ENCODE measurements at places on chromosomes 13 and 19.
A peak's percentile ranks its signal among the peaks of the same experiment; 100 is the strongest.

DNA sequence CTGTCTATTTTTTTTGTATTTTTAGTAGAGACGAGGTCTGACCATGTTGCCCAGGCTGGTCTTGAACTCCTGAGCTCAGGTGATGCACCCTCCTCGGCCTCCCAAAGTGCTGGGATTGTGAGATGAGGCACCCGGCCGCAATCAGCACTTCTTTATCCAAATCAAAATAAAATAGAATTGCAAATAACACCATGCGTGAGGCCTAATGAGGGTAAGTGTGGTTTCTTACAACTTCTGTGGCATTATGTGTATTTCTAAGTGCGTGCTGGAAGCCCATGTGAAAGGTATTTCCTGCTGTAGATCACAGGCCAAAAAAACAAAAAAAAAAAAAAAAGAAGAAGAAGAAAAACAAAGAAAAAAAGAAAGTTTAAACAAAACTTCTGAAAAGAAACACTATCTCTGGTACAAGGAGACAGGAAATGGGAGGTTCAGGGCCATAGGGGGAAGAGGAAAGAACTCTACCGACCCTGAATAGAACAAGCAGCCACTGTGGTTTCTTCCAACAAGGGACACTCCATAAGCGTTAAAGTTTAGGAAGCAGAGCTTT lies 3.0 kb upstream of the GRAMD1A start:
- DNase-seq = no peak

- DNase-seq = peak; percentile 60
These were observed 5.7 kb downstream of the REX1BD start for GRCh38 chr19:18594096-18594823.

DNA sequence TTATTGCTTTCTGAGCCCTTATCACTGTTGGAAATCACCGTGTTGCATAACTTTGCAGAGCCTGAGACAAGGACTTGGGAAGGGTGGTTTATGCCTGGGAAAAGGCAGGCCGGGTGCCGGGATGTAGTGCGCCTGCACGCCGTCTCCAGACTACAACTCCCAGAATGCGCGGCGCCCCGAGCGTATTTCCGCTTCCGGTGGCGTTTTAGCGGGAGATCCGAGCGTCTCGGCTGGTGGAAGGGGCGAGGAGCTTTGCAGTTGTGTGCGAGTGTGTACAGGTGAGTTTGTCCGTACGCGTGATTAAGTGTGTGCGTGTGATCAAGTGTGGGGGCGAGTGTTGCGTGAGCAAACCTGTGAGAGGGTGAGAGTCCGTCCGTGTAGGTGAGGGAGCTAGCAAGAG lies 75.4 kb downstream of the PEG3 start:
- no peak for DNase-seq

GRCh38 chr13:80341756-80342370 lies 937 bp upstream of the SPRY2 start:
- no peak for DNase-seq

DNA sequence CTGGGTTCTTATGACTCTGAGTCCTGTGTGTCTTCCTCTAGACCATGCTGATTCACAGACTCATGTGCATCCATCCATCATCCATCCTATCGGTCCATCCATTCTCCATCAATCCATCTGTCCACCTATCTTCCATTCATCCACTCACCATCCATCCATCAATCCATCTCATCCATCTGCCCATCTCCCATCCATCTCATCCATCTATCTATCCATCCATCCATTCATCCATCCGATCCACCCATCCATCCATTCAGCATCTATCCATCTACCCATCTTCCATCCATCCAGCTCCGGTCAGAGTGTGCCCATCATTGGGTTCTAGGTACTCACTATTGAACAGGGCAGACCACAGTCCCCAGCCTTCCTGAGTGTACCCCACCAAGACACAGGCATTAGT lies 75.6 kb downstream of the SLC7A1 start:
- DNase-seq = no peak

- peak; percentile 3 for DNase-seq
These were observed 112.5 kb upstream of the SLC7A1 start for GRCh38 chr13:29707876-29708543.

GRCh38 chr13:30730526-30730925 lies 4.8 kb upstream of the ALOX5AP start:
- DNase-seq = no peak

DNA sequence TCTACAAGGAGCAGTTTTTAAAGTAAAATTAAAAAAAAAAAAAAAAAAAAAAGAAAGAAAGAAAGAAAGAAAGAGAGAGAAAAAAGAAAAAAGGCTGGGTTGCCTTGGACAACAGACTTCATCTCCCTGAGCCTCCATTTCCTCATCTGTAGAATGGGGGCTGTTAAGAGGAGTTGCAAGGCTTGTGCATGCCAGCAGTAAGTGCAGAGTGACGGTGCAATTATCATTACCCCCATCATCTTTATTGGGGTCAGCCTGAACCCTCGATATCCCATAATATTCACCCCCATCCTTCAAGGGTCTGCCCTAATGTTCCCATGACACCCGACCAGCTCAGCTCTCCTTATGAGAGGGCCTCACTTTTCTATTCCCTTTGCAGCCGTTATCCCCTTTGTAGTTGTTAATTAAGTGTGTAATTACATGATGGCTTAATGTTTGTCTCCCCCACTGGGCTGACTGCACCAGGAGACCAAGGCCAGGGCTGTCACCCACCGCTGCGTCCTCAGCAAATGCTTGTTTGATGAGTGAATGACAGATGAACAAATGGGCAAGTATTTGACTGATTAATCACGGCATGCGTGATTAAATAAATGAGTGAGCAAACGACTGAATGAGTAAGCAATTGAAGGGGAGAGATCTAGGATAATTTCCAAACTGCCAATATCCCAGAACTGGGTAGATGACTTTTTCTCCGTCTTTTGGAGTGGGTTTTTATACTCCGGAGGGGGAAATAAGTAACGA lies 10.1 kb downstream of the FOSB start:
- peak; percentile 79 for DNase-seq

DNA sequence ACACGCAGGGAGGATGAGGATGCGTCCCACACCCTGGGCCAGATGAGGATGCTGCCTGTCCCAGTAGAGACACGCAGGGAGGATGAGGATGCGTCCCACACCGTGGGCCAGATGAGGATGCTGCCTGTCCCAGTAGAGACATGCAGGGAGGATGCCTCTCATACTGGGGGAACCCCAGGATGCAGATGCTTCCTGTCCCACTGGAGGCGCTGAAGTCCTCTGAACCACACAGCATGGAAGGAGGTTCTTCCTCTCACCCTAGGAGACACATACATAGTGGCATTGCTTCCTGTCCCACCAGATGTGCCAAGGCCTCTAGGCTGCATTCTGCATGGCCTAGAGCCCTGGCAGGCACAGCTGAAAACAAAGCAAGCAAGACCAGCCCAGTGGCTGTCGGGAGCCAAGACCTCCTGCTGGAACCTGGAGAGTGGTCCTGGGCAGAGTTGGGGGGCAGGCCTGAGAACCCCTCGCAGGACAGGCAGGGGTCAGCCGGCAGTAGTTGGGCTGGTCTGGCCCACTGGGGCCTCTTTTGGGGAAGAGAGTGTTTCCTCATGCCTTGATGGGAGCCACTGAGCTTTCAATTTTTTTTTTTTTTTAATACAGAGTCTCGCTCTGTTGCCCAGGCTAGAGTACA lies 4.3 kb downstream of the HPN start:
- DNase-seq = no peak

DNA sequence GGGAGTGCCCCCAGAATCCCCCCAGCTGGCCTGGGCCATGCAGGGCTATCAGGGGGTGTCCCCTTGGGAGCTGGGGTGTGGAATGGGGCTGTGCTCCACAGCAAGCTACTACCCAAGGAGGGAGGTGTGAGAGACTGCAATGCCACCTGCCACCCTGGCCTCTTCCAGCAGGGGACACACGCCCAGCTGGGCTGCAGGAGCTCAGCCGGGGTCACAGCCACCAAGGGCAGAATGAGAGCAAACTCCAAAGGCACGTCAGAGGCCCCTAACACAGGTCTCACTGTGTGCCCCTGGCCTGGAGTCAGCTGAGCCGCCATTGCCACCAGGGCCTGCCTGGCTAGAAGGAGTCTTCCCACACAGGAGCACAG lies 55.5 kb downstream of the MLLT1 start:
- no peak for DNase-seq

GRCh38 chr13:33453936-33454335 lies 168.4 kb upstream of the STARD13 start:
- no peak for DNase-seq

DNA sequence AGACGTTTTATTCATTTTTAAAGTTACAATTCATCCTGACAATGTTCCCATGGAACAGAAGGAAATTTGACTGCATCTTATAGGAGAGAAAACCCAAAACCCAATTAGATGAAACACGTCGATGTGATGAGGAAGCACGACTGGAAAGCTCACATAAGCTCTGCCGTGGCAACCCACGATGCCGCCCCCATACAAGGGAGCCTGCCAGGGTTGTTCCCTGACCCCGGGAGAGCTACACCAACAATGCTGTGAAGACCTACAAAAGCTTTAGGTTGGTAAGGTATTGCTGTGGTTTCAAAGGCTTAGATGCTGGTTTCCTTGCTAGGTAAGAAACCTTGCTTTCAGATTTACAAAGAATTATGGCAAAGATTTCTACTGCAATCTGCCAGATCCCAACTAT lies 393.1 kb downstream of the KLF12 start:
- DNase-seq = no peak
